AG09319 (cell line): ENCODE measurements at places on chromosomes 4 and X.

DNA sequence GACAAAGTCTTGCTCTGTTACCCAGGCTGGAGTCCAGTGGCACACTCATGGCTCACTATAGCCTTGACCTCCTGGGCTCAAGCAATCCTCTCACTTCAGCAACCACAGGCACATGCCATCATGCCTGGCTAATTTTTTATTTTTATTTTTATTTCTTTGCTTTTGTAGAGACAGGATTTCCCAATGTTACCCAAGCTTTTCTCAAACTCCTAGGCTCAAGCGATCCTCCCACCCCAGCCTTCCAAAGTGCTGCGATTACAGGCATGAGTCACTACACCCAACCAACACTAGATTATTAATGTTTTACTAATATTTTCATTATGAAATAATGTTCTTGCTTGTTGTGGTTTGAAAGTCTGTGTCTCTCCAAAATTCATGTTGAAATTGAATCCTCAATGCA, 5.2 kb upstream of the ACTRT1 start:
- DNase-seq, result no peak

DNA sequence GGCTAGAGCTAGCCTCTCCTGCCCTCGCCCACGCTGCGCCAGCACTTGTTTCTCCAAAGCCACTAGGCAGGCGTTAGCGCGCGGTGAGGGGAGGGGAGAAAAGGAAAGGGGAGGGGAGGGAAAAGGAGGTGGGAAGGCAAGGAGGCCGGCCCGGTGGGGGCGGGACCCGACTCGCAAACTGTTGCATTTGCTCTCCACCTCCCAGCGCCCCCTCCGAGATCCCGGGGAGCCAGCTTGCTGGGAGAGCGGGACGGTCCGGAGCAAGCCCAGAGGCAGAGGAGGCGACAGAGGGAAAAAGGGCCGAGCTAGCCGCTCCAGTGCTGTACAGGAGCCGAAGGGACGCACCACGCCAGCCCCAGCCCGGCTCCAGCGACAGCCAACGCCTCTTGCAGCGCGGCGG, at the start of gene AR:
AR (plus strand) TSS at position 204 of the 400 bp plus-strand sequence. CDS start 1,126 bp downstream, outside the sequence.
- DNase-seq, result peak; percentile 18

GRCh38 chr4:140126261-140126660, 27.7 kb downstream of the MAML3 start:
- DNase-seq, result no peak

DNA sequence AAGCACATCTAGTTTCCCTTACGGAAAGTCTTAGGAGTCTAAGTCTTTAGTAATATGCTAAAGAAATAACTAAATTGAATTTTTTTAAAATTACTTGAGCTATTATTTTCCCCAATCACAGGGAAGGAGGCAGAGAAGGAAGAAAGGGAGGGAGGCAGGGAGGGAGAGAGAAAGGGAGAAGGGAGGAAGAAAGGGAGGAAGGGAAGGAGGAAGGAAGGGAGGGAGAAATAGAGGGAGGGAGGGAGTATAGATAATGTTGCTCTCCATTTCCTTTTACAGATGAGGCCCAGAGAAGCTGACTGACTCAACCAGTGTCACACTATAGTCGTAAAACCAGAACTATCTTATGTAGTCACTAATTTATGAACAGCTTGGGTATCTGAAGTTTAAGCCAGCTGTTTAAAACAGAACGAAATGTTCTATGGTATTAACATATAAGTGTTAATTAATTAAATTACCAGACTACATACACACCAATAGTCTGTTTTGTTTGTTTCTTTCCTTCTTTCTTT, 14.6 kb downstream of the SH3RF1 start:
- DNase-seq, result no peak

- no peak for DNase-seq
Measured at GRCh38 chrX:9907645-9908387, 59.3 kb upstream of the CLDN34 start.

- DNase-seq, result no peak
Measured at GRCh38 chrX:42975906-42976305, 197.9 kb upstream of the PPP1R2C start.

DNA sequence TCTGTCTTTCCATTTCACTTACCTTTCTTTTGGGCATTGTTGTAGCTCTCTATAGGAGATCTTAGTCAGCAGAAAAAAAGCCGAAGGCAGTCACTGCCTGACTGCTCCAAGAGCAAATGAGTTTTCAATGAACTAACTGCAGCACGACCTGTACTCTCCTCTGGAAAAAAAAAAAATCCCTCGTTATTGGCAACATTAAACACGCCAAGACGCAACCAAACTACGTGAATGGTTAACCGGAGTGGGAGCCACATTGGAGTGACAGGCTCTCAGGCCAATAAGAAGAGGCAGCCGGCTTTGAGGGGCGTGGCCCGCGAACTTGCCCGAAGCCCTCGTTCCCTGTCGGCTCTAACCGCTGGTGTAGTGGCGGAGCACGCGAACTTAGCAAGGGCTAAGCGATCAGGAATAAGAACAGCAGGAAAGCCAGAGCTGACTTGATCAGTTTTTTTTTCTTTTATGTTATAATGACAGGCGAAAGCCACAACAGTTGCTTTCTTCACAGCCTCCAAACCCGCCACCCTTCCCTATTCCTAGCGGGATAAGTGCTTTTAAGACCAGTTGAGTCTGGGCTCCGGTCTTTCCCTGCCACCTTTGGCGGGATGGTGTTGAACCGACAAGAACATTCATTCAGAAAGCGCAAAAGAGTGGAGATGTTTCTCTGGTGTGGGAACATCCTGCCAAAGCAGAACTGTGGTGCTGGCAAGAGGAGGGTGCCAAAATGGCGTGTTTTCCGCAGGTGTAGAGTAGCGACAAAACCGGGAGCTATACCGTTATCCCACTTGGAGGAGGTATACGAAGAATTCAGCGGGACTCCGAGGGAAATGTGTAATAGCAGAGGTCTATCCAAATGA, 80.0 kb downstream of the HMGN5 start:
- DNase-seq, result peak; percentile 64

DNA sequence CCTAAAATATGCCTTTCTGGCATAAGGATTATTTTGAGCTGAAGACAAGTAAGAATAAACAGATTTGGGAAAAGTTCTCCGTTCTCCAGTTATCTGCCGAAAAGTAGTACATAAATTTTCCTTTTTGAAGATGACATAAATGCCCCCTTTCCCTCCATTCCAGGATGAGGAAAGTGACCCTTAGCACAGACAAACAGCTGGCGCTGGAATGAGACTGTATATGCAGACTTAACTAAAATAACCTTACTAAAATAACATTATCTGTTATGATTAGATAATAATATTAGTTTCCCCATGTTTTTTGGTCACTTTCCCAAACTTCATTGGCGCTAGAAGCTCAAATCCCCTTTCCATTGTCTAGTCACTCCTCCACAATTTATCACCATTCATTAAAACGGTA, 21.5 kb downstream of the PDGFC start:
- DNase-seq, result no peak

- no peak for DNase-seq
Measured at GRCh38 chrX:103651151-103651773, 22.5 kb downstream of the TCEAL1 start.

DNA sequence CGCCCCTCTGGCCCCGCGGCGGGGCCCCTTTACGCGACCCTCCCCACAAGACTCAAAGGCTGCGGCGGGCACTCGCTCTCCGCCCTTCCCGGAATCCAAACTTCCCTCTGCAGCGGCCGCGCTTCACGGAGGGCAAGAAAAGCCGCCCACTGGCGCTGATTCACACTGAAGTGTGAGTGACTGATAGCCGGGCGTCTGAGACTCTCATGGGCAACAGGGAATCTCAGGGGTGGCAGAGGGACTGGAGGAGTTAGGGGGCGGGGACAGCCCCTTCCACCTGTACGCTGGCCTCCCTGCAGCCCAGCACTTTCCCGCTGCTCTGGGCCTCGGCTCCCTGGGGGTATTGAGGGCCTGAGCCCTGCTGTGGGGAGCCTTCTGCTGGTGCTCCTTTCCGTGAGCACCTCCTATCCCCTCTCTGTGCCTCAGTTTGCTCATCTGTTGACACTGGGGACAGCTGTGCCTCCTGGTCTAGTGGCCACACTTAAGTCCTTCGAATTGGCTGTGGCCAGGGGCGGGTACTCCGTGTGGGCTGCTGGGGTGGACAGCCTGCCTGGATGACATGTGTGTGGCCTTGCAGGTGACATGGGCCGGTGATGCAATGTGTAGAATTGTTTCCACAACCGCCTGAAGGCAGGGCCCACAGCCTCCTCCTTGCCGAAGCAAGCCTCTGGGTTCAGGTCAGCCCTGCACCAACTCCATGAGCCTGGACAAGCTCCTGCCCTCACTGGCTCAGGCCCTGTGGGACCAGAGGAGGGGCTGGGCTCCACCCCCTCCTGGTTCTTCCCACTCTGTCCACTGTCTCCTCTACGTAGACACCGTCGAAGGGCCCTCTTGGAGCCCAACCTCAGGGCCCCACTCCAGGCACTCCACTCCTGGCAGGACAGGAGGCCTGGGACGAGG, 951 bp downstream of the SH3BP2 start:
- DNase-seq, result no peak

- DNase-seq, result no peak
Measured at GRCh38 chrX:68503836-68504636, 5.2 kb downstream of the YIPF6 start.

GRCh38 chr4:153929675-153930074, 140.8 kb upstream of the SFRP2 start:
- DNase-seq, result no peak

GRCh38 chr4:154491341-154492271, at the start of gene DCHS2:
TSS of gene DCHS2 (minus strand) at chr4:154491799. CDS start at chr4:154491355, 444 bp downstream.
- no peak for DNase-seq

- no peak for DNase-seq
Measured at GRCh38 chrX:154367474-154368308, 6.7 kb downstream of the FLNA start.

DNA sequence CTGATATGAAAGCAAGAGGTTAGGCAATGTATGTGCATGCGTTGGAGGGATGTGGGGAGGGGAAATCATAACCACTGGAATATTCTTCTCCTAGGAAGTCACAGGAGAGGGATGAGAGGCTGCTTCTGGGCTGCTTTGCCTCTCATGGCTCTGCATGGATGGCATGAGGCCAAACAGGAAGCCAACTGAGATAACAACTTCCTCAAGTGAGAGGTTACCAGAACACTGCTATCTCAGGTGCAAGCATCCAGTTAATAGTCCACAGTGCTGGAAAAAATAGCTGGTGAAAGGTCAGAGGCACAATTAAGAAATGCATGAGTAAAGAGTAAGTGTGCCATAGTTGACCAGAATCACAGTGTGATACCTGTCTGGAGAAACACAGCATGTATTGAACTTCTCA, 113.3 kb downstream of the ELOVL6 start:
- no peak for DNase-seq

DNA sequence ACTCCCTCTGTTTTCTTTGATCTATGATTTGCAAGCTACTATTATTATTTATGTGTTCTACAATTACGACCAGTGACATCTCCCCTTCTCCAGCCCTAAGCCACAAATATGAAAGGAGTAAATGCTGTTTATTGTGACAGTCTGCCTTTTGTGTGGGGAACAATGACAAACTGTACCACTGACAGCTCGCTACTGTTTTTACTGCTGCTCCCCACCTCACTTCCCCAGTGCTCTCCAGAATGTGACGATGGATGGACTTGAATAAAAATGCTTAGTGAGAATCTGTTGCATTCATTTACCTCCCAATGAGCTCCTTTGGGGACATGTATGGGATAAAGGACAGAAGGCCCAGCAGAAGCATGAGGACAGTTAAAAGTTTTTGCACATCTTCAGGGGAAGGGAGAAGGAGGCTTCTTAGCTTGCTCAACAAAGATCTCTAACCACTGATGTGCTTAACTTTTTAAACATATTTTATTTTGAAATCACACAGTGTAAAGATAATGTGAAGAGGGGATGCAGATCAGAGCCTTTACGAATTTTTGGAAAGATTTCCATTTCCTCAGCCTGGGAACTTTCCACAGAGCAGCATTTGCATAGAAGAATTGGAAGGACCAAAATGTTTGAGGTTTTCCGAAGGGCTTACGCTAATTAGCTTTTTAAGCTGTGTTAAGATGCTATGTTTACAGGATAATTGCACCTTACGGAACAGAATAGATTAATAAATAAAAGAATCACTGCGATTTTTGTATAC, 485.1 kb upstream of the TENM3 start:
- DNase-seq, result no peak

DNA sequence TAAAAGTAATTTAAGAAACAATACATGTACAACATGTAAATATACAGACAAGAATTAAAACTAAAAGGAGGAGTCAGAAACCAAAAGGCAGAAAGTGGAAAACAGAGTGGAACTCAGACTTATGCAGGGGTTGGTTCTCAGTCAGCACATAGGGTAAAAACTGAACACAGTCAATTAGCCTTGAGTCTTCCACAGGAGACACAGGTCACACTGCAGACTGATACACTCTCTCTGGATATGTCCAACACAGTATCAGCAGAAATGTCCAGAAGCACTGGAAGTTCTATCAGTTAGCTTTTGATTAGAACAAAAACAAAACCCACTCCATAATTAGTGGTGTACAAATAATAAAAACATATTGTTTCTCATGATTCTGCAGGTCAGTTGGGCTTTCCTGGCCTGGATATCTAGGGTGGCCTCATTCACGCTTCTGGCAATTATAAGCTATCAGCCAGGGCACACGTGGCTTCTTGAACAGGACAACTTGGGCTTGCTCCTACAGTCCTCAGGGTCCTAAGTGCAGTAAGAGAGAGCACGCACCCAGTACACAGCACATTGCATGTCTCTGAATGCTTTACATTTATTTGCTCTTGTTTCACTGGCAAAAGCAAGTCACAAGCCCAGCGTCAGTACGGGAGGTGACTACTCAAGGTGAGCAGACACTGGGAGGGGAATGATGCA, 21.6 kb downstream of the TEC start:
- no peak for DNase-seq

GRCh38 chrX:122046226-122046625, 998.8 kb downstream of the GLUD2 start:
- DNase-seq, result no peak

- no peak for DNase-seq
Measured at GRCh38 chr4:86870442-86871069, 21.4 kb upstream of the SLC10A6 start.

GRCh38 chrX:38117485-38117884, 103.2 kb downstream of the SRPX start:
- no peak for DNase-seq

DNA sequence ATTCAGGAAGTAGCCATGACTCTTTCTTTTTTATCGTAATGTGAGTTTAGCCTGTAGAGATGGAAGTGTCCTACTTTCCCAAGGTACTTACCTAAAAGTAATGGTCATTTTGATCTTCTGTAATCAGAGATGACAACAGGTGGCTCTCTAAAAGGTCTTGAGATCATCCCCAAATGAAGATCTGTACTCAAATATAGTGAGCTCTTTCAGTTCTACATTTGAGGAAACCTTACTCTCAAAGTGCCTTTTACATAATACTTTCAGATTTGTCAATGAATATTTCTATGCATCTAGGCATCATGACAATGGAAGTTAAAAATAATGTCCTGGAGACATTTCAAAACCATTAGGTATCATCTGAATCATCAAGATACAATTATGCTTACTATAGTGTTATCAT, 17.2 kb upstream of the MND1 start:
- no peak for DNase-seq

DNA sequence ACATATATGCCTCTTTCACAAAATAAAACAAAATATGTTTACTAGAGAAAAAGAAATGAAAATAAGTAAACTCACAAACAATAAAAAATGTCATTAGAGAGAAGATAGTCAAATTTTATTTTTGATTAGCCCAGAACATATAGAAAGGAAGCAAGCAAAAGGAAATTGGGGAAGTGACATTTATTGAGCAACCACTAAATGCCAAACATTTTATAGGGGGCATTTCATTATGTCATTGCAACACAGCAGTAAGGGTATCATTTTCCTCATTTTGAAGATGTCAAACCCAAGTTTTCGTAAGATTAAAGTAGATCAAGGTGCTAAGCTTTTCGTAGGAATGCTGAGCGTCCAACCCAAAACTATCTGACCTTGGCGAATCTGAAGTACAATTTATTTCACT, 1331.5 kb upstream of the PABPC4L start:
- DNase-seq, result no peak
